Renal cortex interstitium (tissue), 15 donors: ENCODE measurements at places on chromosomes 16 and 17. TPM values are rescaled to one million over a fixed set of nuclear protein-coding genes. Genes with fewer than 3 reads are reported as not detected.

MAF gene
- 55.7 TPM for polyA plus RNA-seq

- no peak for DNase-seq
Measured at GRCh38 chr16:54070789-54071343, 215.7 kb downstream of the IRX3 start.

ATAD5 gene
- polyA plus RNA-seq = 8.4 TPM

AATK gene
- polyA plus RNA-seq = 3.0 TPM

SPATA32 gene
- polyA plus RNA-seq = 0.42 TPM

DNA sequence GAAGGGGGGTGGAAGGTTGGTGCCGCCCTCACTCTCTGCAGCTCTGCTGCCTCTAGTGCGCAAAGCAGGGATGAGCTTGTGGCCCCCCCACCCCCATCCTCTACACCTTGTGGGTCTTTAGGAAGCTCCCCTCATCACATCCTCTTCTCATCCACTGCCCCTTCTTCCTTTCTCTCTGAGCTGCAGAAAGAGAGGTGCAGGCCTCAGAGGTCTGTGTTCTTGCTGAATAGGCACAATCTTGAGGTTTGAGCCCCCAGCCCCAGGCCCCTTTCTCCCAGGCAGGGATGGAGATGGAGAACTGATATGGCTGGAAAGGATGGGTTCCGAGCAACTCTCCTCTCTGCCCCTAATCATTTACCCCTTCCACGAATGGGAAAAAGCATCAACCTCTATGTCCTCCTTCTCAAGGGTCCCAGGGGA is 2.6 kb downstream of the CACNA1G start:
- no peak for DNase-seq

DNA sequence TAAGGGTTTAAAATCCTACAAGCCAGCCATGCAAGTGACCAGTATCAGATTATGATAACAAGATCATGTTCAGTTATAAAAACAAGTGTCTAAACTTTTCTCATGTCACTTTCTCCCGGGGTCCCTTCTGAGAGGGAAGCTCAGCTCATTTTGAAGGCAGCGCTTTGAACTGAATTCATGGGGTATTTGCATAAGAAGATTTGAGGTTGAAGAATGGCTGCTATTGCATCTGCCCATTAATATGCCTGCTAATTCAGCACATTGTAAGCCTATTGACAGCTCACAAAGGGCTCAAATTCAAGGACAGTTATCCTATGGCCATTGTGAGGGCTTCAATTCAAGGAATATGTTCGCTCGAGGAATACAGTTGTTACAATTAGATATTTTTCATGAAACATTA is 290.2 kb upstream of the IRX3 start:
- DNase-seq = no peak

- no peak for DNase-seq
Measured at GRCh38 chr16:23504076-23504452, 6.2 kb downstream of the GGA2 start.
